Activated T-helper 1 cell treated with Interleukin-2 at 50 U/mL for 16 hours (primary cell): ENCODE measurements at places on chromosomes 2 and 18.

GRCh38 chr2:9738535-9739496 is 104.5 kb upstream of the TAF1B start:
- no peak for DNase-seq

DNA sequence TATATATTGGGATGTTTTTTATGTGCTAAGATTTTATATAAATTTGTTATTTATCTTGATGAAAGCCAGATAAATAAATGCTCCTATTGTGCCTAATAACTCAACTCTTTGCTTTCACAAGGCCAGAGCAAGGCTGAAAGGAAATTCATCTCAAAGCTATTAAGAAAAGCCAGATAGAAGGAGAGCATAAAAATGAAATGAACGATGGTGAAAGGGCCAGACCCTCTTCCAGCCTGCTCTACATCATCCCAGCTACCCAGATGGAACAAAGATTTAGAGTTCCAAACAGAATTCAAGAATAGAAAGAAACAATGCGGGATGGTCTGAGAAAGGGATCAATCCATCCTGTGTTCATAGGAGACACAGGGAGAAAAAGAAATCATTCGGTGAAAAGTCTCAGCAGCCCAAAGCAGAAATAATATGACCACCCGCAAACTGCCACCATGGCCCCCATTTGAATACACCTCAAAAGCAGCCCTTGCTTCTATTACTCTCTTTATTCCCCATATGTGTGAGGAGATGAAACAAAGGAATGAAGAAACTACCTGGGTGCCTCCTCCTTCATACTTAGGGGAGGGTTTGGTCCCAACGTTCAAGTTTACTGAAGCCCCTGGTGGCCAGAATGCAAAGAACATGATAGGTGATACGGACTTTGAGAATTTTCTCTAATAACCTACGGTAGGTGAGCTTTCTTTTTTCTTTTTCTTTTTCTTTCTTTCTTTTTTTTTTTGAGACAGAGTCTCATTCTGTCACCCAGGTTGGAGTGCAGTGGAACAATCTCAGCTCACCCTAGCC is 110.1 kb upstream of the FBXO11 start:
- no peak for DNase-seq

GRCh38 chr2:36300697-36301096 is 54.9 kb upstream of the CRIM1 start:
- DNase-seq, result no peak

GRCh38 chr2:225930687-225931086 is 531.2 kb downstream of the NYAP2 start:
- DNase-seq, result no peak

- no peak for DNase-seq
Observed at GRCh38 chr2:1788478-1788959, 44.2 kb upstream of the PXDN start.

DNA sequence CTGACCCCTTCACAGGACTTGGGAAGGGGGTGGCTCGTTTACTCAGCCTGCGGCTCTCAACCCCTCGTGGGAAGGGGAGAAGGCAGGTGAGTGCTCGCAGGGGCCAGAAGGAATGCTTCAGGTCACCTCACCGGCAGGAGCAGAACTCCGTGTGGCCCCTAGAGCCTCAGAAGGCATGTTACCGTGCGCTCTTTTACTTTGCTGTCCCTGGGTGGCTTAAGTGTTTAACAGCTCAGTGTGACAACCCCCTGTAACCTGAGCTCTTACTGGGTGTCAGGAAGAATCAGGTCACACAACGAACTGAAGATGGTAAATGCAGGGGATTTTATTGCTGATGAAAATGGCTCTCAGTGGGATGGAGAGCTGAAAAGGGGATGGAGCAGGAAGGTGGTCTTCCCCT is 1235.4 kb downstream of the LRP1B start:
- no peak for DNase-seq

DNA sequence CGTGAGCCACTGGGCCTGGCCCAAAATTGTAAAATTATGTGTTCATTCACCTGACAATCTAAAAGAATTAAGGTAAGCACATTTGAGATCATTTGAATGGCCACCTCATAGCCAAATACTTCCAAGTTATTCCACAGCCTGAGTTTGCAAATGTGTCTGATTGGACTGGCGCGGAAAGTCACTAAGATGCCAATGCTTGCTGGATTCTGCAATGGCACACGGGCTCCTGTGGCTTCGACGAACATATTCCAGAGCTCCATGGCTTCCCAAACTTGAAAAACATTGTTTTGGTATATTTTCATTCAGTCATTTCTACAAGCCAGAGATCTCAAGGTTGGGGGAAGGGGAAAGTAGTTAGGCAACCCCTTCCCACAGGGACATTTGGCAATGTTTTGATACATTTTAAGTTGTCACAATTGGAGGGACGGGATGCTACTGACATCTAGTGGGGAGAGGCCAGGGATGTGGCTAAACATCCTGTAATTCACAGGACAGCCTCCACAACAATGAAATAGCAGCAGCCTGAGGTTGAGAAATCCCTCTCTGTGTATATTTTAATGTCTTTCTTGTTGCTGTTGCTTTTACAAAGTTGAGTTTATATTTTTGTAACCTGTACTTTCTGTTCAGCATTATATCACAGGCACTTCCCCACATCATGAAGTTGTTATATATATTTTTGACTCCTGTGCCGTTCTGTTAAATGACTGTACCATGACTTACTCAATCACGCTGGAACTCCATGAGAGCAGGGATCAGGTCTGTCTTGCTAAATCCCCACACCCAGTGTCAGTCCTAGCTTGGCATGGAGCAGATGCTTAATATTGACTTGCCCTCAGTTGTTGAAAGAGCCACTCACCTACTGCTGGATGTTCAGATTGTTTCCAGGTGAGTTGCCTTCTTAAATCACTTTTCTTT is 56.9 kb downstream of the COL4A4 start:
- DNase-seq, result no peak

GRCh38 chr2:58514252-58514651 is 273.1 kb upstream of the FANCL start:
- DNase-seq, result no peak

- no peak for DNase-seq
Observed at GRCh38 chr2:71948781-71949536, 198.7 kb downstream of the CYP26B1 start.

DNA sequence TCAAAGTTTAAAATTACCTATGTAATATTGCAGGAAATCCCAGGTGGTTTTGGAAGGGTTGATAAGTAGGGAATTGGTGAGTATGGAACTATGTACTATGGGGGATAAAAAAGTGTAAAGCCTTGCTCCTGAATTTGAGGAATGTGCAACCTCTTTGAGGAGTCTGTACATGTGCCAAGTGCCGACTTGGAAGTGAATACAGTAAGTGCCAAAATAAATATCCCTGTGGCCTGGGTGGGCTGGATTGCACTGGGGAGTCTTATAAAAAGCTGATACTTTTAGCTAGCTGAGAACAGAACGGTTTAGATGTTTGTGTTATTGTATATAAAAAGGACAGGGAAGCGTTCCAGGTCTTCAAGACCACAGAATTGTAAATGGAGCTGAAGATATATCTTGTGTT is 317.1 kb upstream of the LRRTM1 start:
- no peak for DNase-seq

GRCh38 chr2:43612944-43613343 is 17.1 kb upstream of the THADA start:
- no peak for DNase-seq

GRCh38 chr2:212692466-212692865 is 153.9 kb upstream of the ERBB4 start:
- no peak for DNase-seq

DNA sequence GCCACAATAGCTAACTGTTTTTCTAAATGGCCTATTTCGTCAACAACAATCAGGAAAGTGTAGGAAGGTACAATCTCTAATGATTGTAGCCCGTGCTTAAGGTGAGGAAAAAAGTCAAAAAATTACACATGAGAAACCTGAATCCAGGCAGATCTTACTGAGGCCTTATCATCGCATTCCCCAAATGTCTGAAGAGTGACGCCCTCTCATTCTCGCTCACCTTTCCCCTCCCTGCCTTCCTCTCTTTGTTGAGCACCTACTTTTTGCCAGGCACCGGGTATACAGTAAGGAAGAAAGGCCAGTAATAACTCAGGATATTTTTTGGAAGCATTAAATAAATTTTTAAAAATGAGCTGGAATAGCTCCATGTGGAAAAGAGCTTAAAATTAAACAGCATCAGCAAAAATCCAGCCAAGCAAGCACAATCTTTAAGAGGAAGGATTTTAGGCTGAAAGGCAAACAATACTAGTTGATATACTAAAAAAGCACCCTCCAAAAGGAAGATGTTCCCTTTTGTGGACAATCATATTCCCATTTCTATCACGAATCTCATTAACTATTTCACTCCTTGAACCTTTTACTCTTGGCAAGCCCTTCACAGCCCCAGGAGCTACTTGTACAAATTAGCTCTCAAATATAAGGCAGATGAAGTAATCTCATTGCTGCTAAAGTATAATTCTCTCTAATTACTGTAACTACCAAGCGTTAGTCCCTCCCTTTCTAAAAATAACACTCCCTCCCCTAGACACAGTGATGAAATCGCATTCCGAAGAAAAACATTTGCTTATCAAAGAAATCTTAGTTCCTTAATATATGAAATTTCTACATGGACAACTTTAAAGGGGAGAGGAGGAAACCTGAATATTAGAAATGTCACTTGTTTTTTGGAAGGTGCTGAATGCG is 40.0 kb downstream of the STAT1 start:
- DNase-seq, result no peak

GRCh38 chr2:123093199-123093598 is 931.9 kb upstream of the CNTNAP5 start:
- DNase-seq, result no peak

DNA sequence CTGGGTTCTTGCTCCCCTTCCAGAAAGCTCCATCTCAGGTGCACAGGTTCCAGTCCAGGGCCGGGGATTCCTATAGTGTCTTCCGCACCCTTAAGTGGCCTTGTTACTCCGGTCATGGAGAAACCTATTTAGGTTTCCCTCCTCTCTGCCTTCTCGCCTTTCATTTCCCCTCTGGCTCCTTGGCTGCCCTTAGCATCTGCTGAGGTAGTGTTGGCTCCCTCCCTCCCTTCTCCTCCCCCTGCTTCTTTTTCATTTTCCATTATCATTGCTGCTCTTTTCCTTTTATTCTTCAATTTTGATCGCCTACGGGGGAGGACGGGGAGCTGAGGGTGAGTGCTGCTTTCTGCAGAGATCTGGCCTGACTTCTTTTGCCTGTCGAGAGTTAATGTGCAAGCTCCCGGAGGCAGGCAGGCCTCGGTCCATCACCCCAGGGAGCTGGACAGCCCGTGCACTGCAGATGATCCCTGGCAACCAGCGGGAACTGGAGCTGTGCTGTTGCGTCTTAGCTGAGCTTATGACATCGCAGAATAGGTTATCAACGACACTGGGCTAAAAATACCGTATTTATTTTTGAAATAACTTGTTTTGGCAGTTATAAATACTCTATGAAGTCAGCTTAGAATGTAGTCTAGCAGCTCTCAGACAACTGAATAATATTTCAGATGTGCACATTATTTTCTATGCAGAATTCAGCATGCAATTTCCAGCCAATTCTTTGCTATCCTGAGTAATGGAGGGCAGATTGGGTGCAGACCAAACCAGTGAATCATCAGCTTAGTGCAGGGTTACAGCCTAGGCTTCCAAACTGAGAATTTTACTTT is 141.9 kb downstream of the SLC4A3 start:
- DNase-seq, result no peak

DNA sequence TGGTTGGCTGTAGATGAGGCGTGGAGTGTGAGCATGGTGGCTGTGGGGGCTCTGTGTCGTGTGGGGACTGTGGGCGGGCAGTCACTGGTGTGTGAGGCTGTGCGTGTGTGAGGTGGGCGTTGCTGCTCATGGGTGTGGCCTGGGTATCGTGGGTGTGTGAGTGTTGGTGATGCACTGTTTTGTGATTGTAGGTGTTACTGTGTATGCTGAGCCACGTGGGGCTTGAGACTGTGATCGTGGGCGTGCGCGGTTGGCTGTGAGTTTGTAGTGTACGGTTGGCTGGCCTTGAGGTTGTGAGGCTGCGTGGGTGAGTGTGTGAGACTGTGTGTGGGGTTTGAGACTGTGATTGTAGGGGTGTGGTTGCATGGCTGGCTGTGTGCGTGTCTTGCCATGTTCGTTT is 8.5 kb downstream of the INHBB start:
- DNase-seq, result no peak

DNA sequence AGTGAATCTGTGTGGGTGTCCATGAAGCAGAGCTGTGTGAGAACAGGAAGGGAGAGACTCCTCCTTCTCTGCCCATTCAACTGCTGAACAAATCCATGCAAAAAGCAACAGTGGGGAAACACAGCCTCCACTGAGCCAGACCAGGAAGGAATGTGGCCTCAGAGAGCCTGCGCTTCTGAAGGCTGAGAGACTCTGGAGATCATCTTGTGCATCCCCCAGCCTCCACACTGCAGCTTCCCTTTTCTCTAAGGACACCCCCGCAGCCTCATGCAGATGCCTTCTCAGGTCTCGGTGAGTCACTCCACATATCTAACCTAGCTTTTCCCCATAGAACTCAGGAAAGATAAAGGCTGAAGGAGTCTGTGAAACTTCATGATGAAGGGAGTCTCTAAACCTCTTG is 402.9 kb downstream of the TNS1 start:
- no peak for DNase-seq

GRCh38 chr18:46892842-46893241 is 24.5 kb downstream of the PIAS2 start:
- no peak for DNase-seq

- DNase-seq, result no peak
Observed at GRCh38 chr2:207870814-207871213, 101.1 kb upstream of the FZD5 start.

DNA sequence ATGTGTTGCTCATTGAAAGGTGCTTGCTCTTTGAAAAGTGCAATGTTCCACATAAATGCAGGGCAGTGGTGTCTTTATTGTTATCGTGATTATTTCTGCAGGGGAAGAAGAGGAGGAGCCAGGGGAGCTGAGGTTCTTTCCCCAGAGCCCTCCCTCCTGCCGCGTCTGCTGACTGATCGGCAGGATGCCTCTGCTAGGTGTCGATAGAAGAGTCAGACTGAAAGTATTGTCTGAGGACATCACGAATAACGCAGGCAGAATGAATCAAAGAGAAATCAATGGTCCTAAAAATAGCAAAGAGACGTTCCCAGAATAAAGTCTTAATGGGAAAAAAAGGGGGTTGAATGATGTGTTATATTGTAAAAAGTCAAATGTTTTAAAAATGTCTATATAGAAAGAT is 47.4 kb upstream of the SIX3 start:
- DNase-seq, result no peak

GRCh38 chr2:176107731-176108181 is 676 bp downstream of the HOXD11 start:
- no peak for DNase-seq

DNA sequence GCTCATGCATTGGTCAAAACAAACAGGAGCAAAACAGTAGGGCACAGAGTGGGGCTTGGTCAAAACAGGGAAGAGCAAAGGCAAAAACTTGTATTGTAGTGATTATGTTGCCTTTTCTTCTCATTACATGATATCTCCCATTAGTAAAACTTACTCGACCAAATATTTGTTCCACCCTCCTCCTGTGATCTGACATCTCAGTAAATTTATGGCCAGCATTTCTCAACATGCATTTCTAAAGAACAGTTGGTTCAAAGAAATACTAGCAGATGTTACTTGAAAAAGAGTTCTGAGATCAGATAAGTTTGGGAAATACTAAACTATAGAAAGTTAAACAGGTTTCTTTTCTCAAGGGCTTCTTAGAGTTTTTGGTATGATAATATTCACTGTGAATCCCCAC is 423.1 kb downstream of the FIGN start:
- DNase-seq, result no peak

GRCh38 chr18:41585512-41585911 is 369.5 kb upstream of the PIK3C3 start:
- DNase-seq, result no peak

- no peak for DNase-seq
Observed at GRCh38 chr2:240319221-240319854, 116.1 kb upstream of the GPC1 start.

GRCh38 chr2:236706803-236707202 is 137.2 kb downstream of the ACKR3 start:
- DNase-seq, result no peak
